PC-9 (cell line): ENCODE measurements at places on chromosomes 3 and 15. TPM values are rescaled to one million over a fixed set of nuclear protein-coding genes. Genes with fewer than 3 reads are reported as not detected.

Gene APOD
- total RNA-seq: 0.48 TPM in 1 of 2 replicates, not detected in the other

Gene TFRC
- total RNA-seq: 134 and 195 TPM in 2 replicates

Gene RAB27A
- 11.3 and 12.3 TPM in 2 replicates for total RNA-seq

Gene NUSAP1
- total RNA-seq: 185 and 190 TPM in 2 replicates

Gene MESP1
- 8.5 and 17.8 TPM in 2 replicates for total RNA-seq

- H3K36me3 ChIP-seq: no peaks in the 10 kb centered on the region
- no peaks in the 10 kb centered on the region for H3K27me3 ChIP-seq
- no peak overlapping the region for H3K4me3 ChIP-seq
- H3K4me1 ChIP-seq: no peaks in the 10 kb centered on the region
These were observed 56.1 kb upstream of the C3orf49 start for GRCh38 chr3:63762934-63763550.

DNA sequence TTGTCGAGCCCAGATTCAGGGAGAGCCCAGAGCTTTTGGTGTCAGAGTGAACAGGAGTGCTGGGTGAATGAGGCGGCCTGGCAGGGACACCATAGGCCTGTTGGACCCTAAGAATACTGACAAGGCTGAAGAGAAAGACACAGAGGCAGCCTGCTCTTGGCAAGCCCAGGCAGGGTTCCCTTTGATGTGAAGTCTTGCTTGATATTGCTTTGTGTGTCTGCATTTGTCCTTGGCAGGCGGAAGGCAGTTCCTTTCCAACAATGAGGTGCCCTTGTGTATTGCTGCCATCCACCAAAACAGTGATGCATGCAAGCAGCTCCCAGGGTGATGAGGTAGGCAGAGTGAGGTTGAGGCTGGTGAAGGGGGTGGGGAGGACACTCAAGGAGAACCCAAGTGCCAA lies 152.7 kb upstream of the TSC22D2 start:
- no peaks in the 10 kb centered on the region for H3K27me3 ChIP-seq
- H3K36me3 ChIP-seq: no peaks in the 10 kb centered on the region
- no peak overlapping the region for H3K4me3 ChIP-seq
- H3K27ac ChIP-seq: no peak overlapping the region
- no peak for DNase-seq
- H3K4me1 ChIP-seq: no peaks in the 10 kb centered on the region; the same call in 1 of the 2 replicates

DNA sequence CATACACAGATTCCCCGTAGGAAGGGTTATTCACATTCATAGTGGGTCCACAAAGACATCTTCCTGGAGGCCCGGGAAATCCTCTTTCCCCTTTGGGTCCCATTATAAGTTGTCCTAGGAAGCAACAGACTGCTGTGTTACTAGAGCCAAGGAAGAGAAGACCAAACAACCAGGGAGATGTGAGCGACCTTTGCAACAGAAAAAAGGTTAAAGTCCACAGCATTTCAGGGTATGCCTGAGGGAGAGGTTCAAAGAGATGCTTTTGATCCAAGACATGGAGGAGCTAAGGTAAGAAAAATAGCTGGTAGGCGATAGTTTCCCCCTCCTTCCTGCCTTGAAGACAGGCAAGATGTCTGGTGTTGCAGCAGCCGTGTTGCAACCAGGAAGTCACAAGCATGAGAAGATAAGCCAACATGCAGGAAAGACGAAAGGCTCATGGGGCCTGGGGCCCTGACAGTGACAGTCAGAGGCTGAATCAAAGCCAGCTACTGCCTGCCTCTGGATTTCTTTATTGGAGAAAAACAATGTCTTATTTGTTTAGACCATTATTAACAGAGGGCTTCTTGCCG lies 30.9 kb downstream of the EAF1 start:
- no peaks in the 10 kb centered on the region for H3K4me1 ChIP-seq
- no peak overlapping the region for H3K4me3 ChIP-seq
- H3K36me3 ChIP-seq: no peaks in the 10 kb centered on the region
- H3K27me3 ChIP-seq: no peaks in the 10 kb centered on the region

DNA sequence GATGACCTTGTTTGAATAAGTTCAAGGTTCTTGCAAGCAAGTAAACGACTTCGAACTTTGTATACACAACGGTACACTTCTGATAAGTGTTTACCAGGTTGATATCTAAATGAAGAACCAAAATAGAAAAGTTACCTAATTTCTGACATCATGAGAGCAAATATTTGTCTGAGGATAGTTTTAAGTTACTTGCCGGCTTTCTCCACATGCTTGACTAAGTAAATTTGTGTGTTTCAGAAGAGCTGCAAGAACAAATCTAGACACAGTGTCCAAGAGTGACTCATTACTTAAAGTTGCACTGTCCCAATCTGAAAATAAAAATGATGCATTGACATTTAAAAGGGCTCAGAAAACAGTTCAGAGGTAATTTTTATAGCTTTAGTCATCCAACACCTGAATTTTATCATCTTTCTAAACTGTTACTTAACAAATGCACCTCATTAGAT lies 115.1 kb downstream of the HERC1 start:
- no peaks in the 10 kb centered on the region for H3K27me3 ChIP-seq
- H3K4me1 ChIP-seq: peaks cover 18% of the 10 kb centered on the region
- H3K4me3 ChIP-seq: no peak overlapping the region
- DNase-seq: no peak
- no peaks in the 10 kb centered on the region for H3K36me3 ChIP-seq

DNA sequence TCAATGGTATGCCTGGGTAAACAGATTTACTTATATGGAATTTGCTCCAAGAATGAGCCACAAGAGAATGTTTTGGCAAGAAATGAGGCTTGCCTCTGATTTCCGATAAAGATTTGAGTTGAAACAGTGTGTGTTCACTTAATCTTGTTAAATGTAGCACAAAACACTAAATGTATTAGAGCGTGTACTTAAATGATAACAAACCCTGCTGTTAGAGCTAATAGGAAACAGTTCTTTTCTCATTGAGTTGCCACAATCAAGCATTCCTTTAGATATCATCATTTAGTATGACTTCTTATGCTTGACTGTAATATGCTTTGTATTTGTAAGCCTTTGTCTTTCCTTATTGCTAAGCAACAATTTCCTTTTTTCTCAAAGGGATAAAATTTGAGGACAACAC lies 353.6 kb upstream of the ZNF717 start:
- H3K27me3 ChIP-seq: no peaks in the 10 kb centered on the region
- H3K4me1 ChIP-seq: no peaks in the 10 kb centered on the region
- H3K4me3 ChIP-seq: no peak overlapping the region
- no peaks in the 10 kb centered on the region for H3K36me3 ChIP-seq
- no peak overlapping the region for H3K27ac ChIP-seq

DNA sequence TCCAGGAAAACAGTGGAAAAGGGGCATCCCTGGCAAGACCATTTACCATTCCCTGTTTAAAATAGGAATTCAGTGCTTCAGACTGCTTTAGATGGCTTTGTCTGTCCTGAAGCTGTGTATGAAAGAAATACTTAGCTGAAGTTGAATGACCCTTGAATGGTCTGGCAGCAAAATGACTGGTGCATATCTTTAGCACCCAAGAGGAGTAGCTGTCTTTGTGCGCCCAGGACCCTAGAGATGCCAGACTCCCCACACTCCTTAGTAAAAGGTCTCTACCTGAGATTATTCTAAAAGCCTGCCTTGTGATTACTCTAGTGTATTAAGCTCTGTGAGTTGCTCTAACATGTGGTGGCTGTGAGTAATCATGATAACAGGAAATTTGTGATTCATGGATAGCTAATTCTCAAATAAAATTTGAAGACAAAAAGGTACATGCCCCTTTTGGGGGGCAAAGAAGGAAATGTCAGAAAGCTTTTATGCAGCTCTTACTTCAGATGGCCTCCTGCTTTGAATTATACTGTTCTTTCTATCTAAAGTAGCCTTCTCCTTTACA lies 3.2 kb downstream of the MAPKBP1 start:
- H3K4me3 ChIP-seq: no peak overlapping the region
- H3K36me3 ChIP-seq: no peaks in the 10 kb centered on the region
- no peak for DNase-seq
- H3K27ac ChIP-seq: no peak overlapping the region

DNA sequence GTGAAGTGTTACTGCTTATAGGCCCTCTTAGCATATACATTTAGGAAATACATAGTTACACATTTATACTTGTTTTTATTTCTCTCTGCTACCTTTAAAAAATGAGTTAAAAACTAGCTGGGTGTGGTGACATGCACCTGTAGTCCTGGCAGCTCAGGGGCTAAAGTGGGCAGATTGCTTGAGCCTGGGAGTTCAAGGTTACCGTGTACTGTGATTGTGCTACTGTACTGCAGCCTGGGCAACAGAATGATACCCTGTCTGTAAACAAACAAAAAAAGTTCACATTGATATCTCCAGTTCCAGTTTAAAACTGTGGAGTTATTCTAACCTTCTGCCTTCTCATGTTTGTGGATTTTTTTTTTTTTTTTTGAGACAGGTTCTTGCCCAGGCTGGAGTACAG lies 12.1 kb downstream of the PDCD6IP start:
- DNase-seq: no peak
- H3K36me3 ChIP-seq: no peaks in the 10 kb centered on the region
- no peaks in the 10 kb centered on the region for H3K27me3 ChIP-seq
- H3K4me1 ChIP-seq: no peaks in the 10 kb centered on the region
- no peak overlapping the region for H3K4me3 ChIP-seq
- H3K27ac ChIP-seq: no peak overlapping the region

GRCh38 chr3:112897791-112898190 lies 51.1 kb upstream of the CD200R1L start:
- H3K4me3 ChIP-seq: no peak overlapping the region
- H3K4me1 ChIP-seq: 0 out of 2 replicates have a peak, but pooled peaks cover 8% of the 10 kb centered on the region
- H3K27me3 ChIP-seq: no peaks in the 10 kb centered on the region
- H3K36me3 ChIP-seq: no peaks in the 10 kb centered on the region

DNA sequence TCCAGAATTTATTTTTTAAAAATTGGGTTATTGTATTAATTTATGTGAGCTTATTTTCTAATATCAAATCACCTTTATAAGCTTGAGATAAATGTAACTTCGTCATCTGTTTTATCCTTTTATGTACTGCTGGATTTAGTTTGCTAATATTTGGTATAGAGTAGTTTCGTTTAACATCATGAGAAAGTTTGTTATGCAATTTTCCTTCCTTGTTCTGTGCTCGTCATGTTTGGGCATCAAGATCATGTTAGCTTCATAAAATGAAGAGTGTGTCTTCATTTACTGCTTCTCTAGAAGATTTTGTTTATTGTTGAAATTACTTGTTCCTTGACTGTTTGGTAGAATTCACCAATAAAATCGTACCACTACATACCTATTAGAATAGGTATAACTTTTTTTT lies 262.1 kb upstream of the SATB1 start:
- no peak overlapping the region for H3K4me3 ChIP-seq
- no peaks in the 10 kb centered on the region for H3K4me1 ChIP-seq
- DNase-seq: no peak
- no peaks in the 10 kb centered on the region for H3K27me3 ChIP-seq
- no peaks in the 10 kb centered on the region for H3K36me3 ChIP-seq
- H3K27ac ChIP-seq: no peak overlapping the region

- H3K4me3 ChIP-seq: no peak overlapping the region
- no peak for DNase-seq
- no peaks in the 10 kb centered on the region for H3K36me3 ChIP-seq
- H3K4me1 ChIP-seq: no peaks in the 10 kb centered on the region
- no peaks in the 10 kb centered on the region for H3K27me3 ChIP-seq
These were observed 268.7 kb downstream of the EDEM1 start for GRCh38 chr3:5456199-5456598.

- H3K4me3 ChIP-seq: no peak overlapping the region
- H3K4me1 ChIP-seq: no peaks in the 10 kb centered on the region; the same call in 1 of the 2 replicates
- no peak for DNase-seq
These were observed 26.3 kb downstream of the CDAN1 start for GRCh38 chr15:42710662-42711061.

DNA sequence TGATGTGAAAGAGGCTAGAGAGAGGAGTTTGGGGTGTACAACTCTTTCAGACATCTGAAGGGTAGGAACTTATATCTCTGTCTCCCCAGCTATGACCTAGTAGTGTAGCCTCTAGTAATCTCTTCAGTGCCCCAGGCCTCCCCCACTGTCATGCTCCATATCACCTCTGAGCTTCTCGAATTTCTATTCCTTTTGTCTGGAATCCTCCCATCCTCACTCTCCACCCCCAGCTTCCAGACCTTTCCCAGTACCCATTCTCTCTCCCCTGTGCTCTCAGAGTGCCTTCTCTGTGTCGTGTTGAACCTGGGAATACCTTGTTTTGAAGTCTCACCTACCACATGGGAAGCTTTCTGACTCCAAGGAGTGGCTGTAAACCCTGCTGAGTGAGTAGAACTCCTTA lies 3.6 kb upstream of the RBPMS2 start:
- H3K27ac ChIP-seq: no peak overlapping the region
- no peak overlapping the region for H3K4me3 ChIP-seq
- peaks cover 5% of the 10 kb centered on the region; the same call in 1 of the 2 replicates for H3K27me3 ChIP-seq
- no peaks in the 10 kb centered on the region for H3K36me3 ChIP-seq

DNA sequence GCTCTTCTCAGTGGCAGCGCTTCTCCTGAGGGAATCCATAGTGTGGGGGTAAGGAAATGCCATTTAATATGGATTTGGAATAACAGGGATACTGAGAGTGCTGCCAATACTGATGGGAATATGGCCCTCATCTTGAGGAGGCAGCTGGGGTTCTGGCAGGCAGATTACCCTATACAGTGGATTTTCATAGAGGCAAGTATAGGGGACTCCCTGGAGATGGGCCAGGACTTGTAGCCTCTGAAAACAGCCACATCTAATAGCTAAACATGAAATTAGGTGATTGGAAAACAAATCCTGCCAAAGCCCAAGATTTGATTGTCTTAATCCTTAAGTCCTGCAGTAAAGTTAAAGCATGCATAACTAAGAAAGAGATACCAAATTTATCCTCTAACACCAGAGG lies 30.9 kb downstream of the DPH3 start:
- no peaks in the 10 kb centered on the region for H3K36me3 ChIP-seq
- H3K4me3 ChIP-seq: no peak overlapping the region
- no peak for DNase-seq
- H3K27ac ChIP-seq: no peak overlapping the region
- no peaks in the 10 kb centered on the region for H3K4me1 ChIP-seq

GRCh38 chr3:23778446-23778845 lies 27.3 kb upstream of the UBE2E1 start:
- no peak for DNase-seq
- H3K4me1 ChIP-seq: no peaks in the 10 kb centered on the region
- H3K27me3 ChIP-seq: no peaks in the 10 kb centered on the region
- H3K27ac ChIP-seq: no peak overlapping the region
- H3K36me3 ChIP-seq: no peaks in the 10 kb centered on the region

DNA sequence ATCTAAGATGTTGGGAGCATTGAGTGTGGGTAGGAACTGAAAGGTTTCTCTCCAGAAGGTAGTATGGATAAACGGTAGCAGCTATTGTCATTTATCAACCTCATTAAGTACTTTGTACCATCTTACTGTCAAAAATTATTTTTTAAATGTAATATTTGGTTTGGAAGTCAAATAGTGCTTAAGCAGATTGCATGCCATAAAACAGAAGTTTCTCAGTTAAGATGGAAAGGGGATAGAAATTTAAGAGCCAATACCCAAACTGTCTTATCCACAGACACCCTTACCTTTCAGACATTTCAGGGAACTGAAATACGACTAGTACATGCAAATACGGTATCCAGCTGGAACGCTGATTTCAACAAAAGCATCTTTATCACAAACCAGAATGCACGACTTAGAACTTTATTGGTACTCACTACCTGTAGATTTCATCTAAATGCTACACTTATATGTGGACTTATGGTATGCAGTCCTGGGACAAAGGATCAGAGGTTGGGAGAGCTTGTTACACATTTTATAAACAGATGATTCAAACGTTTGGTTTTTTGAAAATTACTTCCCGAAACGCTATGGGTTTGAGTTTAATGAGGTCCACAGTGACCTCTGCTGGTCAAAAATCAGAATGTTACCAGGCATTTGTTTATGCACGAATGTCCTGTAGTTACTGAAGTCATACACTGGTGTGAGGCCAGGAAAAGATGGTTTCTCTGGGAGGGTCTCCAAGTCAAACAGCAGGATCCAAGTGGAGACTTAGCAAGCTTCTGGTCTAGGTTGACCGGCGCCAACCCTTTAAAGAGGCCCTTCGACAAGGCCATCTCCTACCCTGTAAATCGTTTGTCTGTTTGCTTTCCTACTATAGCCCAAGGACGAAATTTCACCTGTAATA lies 45.7 kb upstream of the DUT start:
- H3K27me3 ChIP-seq: no peaks in the 10 kb centered on the region
- no peaks in the 10 kb centered on the region for H3K36me3 ChIP-seq
- H3K27ac ChIP-seq: no peak overlapping the region
- no peaks in the 10 kb centered on the region for H3K4me1 ChIP-seq
- H3K4me3 ChIP-seq: no peak overlapping the region
